ENCODE measurements at places on chromosomes 16 and 17.

DNA sequence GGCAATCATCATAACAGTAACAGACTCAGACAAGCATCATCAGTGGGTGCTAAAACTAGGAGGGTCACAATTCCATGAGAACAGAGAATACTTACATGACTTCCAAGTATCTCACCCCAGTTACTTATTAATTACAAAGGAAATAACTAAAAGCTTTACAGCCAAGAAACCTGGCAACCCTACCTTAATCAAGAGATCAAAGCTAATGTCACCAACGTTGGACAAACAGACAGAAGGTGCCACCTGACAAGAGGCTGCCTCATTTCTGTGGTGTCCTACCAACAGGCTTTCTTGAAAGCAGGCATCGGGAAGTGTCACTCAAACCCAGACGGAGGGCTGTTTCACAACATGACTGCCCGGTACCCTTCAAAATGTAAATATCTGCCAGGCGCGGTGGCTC is 84.6 kb downstream of the RMI2 start:
- DNase-seq = no peak

DNA sequence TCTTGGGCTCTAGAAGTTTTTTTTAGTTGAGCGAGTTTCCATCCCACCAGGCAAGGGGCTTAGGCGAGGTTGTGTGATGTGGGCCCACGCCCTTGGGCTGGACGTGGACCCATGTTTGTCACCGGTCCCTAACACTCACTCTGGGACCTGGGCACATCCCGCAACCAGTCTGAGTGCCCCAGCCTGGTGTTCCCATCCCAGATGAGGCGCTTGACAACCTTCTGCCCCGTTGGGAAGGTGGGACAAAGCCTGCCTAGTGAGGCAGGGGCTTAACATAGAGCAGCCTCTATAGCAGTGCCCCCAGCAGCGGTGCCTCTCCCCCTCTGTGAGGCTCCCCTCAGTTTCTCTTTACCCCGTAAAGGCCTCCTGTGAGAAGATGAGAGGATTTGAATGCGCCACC is 22.5 kb downstream of the CMIP start:
- no peak for DNase-seq

- no peak for DNase-seq
Observed at GRCh38 chr16:21684199-21684598, 20.4 kb downstream of the OTOA start.

DNA sequence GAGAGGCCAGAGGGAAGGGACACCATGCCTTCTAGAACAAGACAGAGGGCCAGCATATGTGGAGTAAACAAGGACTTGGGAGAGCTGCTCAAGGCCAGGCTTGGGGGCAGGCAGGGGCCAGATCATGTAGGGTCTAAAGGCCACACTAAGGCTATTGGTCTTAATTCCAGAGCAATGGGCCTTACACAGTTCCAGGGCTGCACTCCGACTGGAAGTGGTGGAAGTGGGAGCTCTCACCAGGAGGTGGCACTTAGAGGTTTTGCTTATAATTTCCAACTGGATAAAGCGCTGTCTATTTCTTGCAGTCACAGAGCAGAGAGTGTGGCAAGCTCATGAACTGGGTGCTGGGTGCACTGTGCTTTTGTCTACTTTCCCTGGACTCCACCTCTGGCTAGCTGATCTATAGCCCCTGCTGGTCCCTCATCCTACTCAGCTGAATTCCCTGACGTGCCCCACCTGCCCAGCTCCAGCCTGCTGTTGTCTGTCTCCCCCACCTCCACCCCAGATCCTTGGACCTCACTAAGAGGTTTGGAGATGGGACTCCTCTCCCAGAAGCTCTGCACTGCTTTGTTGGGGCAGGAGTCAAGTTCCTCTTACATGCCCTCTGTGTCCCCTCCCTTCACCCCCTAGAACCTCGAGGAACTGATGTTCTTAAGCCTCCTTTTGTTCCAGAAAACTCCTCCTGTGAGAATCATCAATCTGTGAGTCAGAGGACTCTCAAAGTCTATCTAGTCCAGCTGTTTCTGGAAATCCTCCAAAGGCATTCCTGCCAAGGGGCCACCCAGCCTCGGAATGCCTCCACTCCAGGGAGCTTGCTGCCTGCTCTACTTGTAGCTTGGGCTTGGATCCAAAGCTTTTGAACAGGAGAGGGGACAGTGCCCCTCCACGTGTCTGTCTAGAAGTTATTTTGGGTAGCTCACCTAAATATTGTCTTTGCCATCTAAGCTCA is 48.1 kb upstream of the KSR1 start:
- no peak for DNase-seq

DNA sequence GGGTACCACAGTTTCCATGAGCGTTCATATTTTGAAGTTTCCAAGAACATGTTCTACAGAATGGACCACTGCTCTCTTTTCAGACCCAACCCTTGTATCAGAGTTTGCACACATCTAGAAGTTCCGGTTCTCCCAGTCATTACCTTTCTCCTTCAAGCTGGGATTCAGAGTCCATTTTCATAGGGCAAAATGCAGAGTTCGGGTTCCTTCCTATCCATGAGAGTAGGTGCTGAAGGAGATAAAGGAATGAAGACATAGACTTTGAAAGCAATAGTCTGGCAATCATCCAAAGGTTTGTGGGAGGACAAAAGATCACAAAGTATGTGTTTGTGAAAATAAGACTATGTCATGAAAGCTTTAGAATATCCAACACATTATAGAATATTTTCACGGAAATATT is 699.6 kb downstream of the MAF start:
- DNase-seq = no peak

GRCh38 chr16:89493776-89494175 is 3.4 kb upstream of the ANKRD11 start:
- no peak for DNase-seq

- DNase-seq = no peak
Observed at GRCh38 chr16:9258423-9259051, 167.1 kb downstream of the HAPSTR1 start.
